Stimulated activated CD4-positive, alpha-beta T cell treated with anti-CD3 and anti-CD28 coated beads, TNF-alpha, amount 100 ng/mL, for 48 hours (primary cell): ENCODE measurements at places on chromosomes 2 and 18.

- DNase-seq = no peak
Observed at GRCh38 chr2:179561702-179562101, 297.1 kb upstream of the SESTD1 start.

GRCh38 chr2:206798000-206798399 lies 32.6 kb downstream of the FASTKD2 start:
- DNase-seq = no peak

DNA sequence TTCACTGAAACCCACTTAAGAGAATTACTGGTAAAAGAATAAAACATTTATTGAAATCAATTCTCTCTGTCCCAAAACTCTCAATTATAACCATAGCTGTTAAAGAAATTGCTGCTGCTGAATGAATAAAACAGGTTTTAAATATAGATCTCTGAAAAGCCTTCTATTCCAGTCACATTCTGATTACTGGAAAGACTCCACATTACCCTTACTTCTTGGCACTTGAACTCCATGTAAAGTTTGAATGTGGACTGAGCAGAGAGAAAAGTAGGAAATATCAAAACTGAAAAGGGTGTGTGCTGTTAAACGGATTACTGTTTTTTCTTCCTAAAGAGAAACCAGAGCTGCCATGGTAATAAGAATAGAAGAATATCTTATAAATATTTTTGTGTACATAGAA lies 655.3 kb upstream of the SETBP1 start:
- DNase-seq = no peak

- DNase-seq = no peak
Observed at GRCh38 chr2:65608916-65609315, 176.5 kb upstream of the SPRED2 start.

- peak; percentile 22 for DNase-seq
Observed at GRCh38 chr2:7825591-7826312, 856.1 kb upstream of the ID2 start.

DNA sequence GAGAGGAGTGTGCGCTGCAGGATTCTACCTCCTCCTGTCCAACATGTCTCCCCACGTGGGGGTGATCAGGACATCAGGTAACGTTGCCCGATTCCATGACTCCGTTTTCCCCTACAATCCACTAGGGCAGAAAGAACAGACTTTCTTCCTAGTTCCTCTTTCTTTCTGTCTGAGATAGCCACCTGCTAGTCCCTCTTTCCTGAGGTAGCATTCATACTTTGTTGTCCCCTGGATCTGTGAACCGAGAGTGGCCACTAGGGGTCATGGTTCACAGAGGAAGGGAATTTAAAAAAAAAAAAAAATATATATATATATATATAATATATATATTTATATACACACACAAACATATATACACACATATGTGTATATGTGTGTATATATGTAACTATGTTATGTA lies 210.0 kb upstream of the ZNF521 start:
- DNase-seq = no peak

GRCh38 chr2:118638453-118638852 lies 209.0 kb downstream of the EN1 start:
- no peak for DNase-seq

DNA sequence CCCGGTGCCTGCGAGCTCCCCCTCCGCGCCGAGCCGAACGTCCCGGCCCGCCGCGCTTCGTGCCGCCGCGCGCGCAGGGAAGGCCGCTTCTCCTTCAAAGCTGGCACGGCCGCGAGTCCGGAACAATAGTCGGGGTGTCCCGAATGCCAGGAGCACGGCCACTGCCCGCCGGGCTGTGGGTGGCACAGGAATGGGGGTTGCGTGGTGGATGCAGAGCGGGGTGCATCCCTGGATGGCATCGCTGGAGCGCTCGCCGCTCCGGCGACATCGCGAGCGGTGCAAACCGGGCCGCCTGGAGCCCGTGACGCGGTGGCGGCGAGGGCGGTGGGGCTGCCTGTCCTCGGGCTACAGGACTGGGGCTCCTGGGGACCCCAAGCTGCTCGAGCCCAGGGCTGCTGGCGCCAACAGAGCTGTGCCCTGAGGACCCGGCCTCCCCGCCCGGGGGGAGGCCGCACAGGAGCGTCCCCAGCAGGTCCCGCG lies 1.1 kb upstream of the SATB2 start:
- DNase-seq = no peak

DNA sequence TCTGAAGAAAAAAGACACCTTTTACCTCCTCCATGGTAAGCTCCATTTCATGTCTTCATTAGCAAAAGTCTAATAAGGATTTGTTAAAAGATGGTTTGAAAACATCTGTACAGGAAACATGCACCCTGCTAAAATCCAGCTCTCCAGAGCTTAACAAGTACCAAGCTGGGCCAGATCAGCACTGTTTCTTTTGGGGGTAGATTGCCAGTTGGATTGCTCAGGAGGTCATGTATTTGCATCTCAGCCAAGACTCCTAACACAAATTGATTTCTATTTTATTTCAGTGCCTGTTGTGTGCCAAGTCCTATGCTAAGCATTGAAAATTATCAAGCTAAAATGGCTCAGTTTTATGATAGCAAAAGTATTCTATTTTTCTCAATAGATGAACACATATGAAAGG lies 3.4 kb upstream of the TMEM182 start:
- no peak for DNase-seq

DNA sequence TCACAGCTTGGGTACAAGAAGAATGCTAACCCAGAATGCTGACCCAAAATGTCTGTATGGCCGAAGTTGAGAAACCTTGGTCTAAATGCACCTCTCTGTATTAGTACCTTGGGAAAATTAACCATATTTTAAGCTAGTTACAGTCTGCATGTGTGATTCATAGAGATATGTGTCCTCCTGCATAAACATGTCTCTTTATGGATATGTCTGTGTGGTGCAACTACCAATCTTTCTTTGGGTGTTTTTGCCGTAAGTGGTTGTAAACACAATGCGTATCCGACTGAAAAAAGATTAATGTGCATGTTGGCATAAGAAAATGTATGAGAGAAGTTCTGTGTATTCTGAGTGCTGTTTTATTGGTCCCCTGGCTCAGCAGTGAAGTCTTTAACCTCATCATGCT lies 54.2 kb upstream of the GAREM2 start:
- DNase-seq = no peak

DNA sequence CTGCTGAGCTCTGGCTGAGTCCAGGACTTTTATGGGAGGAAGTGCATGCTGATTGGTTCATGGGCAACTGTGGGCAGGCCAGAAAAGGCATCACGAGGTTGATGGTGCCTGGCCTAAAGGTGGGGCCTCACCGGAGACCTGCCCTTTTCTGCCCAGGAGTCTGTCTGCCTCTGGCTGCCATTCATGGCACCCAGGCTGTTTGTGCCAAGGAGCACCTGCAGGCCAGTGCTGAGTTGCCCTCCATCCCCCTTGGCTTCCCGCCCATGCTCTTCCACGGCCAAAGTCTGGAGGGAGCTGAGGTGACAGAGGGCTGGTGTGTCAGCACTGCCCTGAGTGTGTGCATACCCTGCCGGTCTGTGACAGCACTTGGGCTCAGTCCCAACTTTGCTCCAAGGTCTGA lies 123.2 kb downstream of the PTH2R start:
- no peak for DNase-seq

DNA sequence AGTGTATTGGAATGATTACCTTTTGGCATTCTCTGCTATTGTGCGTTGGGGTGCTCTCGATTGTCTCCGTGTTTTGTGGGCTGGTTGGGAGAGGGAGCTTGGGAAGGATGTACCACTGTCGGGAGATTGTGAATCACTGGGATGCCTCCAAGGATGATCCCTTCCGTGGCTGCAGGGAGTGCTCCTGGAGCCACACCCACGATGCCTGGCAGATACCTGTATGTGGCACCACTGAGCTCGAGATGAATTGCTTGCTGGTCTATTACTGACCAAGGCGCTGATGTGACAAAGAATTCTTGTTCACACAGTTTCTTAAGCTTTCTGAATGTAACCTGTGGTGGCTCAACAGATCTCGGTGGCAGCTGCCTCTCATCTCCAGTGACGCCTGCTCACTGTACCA lies 159.7 kb upstream of the LHCGR start:
- no peak for DNase-seq

GRCh38 chr2:216216951-216217903 lies 108.1 kb downstream of the XRCC5 start:
- no peak for DNase-seq

DNA sequence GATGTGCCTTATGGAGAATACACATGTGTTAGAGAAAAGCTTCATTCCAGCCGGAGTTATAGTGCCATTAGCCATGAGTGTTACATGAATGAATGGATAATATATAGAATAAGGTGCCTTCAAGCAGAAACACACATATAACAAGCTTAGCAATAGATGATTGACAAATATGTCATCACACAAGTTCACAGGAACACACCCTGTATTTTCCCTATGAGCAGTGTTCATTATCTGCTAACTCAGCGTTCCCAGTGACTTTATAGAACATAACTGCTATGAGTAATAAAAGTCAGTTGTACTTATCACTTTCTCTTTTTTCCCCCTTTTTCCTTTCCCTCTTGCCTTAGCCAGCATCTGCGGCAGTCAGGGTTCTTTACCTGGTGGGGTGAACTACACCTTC lies 65.1 kb downstream of the TIMM21 start:
- no peak for DNase-seq

DNA sequence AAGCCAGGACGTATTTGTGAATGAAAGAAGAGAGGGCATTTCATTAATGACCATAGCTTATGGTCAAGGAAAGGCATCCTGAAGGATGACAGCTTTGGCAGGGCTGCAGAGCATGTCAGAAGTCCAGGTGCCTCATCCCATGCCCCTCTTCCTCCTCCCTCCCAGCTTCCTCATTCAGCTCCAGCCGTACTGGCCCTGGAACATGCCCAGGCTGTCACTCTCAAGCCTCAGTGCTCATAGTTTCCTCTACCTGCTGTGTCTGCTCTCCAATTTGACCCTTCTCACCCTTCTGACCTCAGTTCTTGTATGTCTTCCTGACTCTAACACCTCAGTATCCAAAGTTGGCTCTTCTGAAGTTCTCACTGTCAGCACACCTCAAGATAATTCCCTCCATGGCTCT lies 695.8 kb upstream of the HS6ST1 start:
- DNase-seq = no peak

- DNase-seq = no peak
Observed at GRCh38 chr18:44795241-44795640, 114.6 kb downstream of the SETBP1 start.

DNA sequence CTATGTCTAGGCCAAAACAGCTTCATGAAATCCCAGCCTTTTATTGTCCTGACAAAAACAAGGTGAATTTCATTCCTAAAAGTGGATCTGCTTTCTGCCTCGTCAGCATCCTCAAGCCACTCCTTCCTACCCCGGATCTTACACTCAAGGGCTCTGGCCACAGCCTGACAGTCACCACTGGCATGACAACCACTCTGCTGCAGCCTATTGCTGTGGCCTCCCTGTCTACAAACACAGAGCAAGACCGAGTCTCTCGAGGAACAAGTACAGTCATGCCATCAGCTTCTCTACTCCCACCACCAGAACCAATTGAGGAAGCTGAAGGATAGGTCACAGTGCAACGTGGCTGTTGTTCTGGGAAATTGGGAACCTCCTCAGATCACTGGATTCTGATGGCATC lies 106.1 kb downstream of the ICA1L start:
- DNase-seq = no peak

GRCh38 chr2:235194351-235194750 lies 242.5 kb downstream of the SH3BP4 start:
- no peak for DNase-seq

GRCh38 chr2:134839649-134840048 lies 1.2 kb downstream of the ACMSD start:
- no peak for DNase-seq

DNA sequence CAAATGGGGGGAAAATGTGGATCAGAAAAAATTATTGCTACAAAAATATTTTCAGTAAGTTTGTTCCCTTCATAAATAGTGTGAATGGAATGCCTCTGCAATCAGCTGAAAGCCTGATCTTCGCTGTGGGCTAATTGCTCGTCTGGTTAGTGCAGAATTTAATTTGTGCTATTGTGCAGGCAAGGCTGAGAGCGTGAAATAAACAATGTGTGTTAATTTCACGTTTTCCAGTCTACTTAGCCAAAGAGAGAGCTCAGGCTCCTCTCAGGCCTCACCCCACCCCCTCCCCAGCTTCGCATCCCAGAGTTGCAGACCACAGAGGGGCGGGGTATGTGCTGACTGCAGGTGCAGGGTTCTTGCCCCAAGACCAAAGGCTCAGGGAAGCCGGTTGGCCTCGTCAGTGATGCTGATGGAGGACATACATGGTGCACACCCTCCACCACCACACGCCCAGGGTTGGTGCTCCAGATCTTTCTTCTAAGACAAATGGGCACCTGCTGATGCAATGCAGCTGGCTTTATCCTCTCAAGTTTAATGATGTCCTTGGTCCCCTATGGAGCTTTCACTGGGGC lies 302.6 kb upstream of the SLC14A2 start:
- no peak for DNase-seq

DNA sequence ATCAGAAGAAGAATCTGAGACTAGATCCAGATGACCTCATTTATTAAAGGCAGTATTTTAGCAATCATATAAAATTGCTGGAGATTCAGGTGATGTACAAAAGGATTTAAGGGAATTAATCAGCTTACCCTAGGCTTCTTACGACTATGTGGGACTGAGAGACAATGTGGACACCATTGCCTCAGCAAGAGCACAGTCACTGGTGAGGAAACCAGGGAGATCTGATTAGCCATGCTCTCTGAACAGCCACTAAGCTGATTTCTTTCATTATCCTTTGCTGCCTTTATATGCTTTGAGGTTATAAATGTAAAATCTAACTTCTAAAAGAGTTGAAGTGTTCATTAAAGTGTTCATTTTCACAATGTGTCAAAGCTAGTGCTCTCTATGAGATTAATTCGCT lies 22.7 kb upstream of the GULP1 start:
- DNase-seq = no peak

GRCh38 chr2:27212626-27213471 lies 781 bp upstream of the SLC5A6 start:
- DNase-seq = no peak

- no peak for DNase-seq
Observed at GRCh38 chr2:42191285-42192009, 22.3 kb downstream of the EML4 start.

GRCh38 chr2:20110383-20110782 lies 59.0 kb upstream of the LAPTM4A start:
- no peak for DNase-seq

DNA sequence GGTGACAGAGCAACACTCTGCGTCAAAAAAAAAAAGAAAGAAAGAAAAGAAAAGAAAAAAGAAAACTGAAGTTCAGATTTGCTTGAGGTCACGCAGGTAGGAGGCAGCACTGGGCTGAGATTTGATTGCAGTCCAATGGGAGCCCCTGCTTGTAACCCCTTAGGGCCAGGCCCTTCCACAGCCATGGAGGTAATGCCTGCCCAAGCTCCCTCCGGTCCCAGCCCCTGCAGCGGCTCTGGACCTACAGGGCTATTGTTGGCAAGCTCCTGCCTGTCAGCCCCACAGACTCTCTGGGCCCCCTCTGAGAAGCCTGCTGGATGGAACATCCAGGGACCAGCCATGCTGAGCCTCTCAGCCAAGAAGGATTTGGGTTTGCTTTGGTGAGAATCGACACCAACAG lies 12.2 kb downstream of the ZFP36L2 start:
- DNase-seq = no peak

- DNase-seq = no peak
Observed at GRCh38 chr18:45653090-45653489, 37.8 kb downstream of the SLC14A2 start.

- DNase-seq = no peak
Observed at GRCh38 chr18:59328683-59329082, 10.2 kb upstream of the CPLX4 start.
